ENCODE measurements at places on chromosomes 7 and 10.

GRCh38 chr10:46556515-46557318 is at the start of gene GPRIN2:
Gene GPRIN2, minus strand, starts transcription at chr10:46556658. Its CDS starts 5,922 bp downstream, at chr10:46550736.
- DNase-seq, result no peak

GRCh38 chr10:33506838-33507661 is 172.6 kb upstream of the NRP1 start:
- no peak for DNase-seq

GRCh38 chr7:30503274-30504212 is 1.1 kb downstream of the GGCT start:
- DNase-seq, result no peak

DNA sequence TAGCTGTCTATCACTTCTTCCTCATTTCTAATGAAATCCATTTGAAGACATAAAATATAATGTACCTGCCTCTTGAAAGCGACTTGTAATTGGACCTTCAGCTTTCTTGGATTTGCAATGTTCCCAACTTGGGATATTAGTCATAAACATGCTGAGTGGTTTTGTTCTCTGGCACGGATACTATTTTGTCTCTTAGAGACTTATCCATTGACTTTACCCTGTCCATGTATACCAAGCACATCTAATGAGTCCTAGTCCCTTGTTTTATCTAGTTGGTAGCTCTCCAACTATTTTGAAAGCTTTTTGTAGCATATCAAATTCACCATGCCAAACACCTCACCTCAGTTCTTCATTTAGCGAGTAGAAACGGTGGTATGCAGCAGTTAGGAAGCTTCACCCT is 18.9 kb downstream of the PLEKHS1 start:
- no peak for DNase-seq

GRCh38 chr10:6988654-6989053 is 408.6 kb upstream of the PRKCQ start:
- no peak for DNase-seq

DNA sequence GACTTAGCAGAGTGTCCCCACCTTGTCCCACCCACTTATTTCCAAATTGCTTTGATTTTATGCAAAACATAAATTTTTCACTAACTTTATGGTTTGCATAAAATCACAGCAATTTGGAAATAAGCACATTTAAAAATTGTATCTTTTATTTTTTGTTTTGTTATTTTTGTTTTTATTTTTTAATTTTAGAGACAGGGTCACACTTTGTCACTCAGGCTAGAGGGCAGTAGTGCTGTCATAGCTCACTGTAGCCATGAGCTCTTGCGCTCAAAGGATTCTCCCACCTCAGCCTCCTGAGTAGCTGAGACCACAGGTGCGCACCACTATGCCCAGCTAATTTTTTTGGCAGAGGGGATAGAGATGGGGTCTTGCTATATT is 43.2 kb downstream of the APBB1IP start:
- DNase-seq, result no peak

DNA sequence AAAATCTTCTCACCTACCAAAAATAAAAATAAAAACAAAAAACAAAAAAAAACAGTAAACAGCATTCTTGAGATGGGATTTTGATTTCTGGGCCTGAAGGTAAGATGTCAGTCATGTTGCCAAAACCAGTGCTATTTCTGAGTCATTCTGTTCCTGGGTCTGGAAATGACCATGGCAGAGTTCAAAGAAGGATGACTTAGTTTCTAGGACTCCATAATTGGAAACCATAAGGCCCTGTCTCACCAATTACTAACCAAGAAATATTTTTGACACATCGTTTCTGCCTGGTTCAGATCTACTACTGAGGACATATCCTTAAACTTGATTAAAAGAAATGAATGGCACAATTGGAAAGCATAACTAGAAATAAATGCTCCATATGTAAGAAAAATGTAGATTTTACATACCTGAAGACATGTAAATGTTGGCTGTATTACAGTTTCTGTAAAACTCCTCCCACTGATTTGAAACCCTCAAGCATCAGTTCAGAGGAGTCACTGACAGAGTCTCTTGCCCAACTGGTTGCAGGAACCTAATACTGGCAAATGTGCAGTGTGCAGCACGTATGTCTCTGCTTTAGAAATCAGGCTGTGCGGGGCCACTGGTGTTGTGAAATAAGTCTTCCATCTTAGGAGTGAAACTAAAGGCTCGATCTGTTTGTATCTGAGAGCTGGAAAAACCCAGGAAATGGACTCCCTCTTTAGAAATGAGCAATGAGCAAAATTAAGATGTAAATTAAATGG is 84.8 kb upstream of the EGR2 start:
- no peak for DNase-seq

- no peak for DNase-seq
Observed at GRCh38 chr7:41346878-41347277, 356.0 kb downstream of the INHBA start.

DNA sequence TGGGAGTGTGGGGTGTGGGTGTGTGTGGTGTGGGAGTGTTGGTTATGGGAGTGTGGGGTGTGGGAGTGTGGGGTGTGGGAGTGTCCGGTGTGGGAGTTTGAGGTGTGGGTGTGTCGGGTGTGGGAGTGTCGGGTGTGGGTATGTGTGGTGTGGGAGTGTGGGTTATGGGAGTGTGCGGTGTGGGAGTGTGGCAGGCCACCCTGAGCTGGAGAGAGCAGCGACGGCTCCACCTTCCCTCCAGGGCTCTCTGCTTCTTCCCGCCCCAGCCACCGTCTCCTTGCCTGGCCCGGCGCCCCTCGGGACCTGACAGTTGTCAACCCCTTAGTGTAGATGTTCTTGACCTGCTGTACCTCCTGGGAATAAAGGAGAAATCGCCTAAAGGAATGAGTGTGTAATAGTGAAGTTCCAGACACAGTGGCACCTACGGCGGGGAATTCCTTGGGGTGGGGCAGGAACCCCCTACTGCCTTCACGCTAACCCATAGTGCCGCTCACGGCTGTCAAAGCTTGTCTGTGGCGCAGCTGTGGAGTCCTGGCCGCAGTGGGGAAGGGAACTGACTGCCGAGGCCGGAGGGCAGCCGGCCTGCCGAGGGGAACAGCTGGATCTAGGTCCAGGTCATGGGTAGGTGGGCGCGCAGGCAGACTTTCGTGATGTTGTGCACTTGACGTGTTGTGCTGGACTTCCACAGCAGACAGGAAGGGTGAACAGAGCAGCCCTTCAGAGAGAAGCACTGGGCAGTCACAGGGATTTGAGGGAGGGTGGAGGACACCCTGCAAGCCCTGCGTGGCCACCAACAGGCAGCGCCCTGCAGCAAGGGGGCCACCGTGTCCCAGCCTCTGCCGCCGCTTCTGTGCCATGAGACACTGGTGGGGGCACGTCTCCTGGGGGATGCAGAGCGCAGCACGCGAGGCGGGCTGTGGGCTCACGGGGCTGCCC is 49.0 kb upstream of the EN2 start:
- no peak for DNase-seq

DNA sequence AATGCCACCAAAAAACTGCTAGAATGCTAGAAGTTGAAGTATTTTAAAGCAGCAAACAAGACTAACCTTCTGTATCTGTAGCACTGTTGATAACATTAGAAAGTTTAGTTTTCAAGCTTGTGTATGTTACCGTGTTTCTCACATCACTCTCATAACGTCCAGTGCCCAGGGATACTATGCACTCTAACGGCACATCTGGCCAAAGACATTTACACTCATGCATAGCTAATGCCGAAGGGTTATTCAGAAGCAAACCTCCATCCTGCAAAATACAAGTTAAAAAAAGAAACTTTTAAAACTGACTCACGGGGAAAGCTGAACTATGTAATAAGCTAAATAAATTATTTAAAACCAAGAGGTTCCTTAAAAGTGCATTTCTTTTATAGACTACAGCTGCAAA is 22.9 kb upstream of the NRCAM start:
- no peak for DNase-seq

- no peak for DNase-seq
Observed at GRCh38 chr10:116670706-116671105, 50.0 kb downstream of the PNLIPRP2 start.

DNA sequence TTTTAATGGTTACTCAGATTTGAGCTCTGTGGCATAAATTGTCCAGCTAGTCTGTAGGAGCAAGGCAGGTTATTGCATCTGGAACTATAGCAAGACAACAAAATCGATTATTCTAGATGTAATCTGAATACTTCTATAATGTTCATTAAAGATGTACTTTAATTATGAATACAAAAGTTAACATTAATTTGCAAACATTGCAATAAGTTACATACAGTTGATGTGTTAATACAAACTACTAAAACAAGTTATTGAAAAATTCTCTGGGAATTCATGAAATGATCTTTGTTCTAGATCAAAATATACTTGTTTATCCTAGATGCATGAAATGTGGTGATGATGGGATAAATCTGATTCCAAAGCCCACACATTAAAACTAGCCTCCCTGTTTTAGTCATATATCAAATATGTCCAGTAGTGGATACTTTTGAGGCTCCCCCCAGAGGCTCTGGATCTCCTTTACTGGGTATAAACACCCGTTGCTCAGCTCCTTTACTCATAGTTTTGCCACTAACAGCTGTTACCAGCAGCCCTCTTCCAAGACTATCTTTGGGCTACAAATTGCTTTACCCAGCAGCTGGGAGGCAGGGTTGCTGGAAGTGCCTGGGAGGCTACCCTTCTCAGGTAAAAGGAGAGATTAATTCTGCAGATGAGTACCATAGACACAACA is 78.1 kb downstream of the ARL4A start:
- no peak for DNase-seq

GRCh38 chr7:5367661-5368060 is 56.0 kb downstream of the TNRC18 start:
- no peak for DNase-seq

- DNase-seq, result no peak
Observed at GRCh38 chr10:78640796-78641636, 427.8 kb upstream of the ZMIZ1 start.

- DNase-seq, result no peak
Observed at GRCh38 chr10:43044961-43045621, 31.8 kb upstream of the RET start.

- no peak for DNase-seq
Observed at GRCh38 chr7:47796347-47796746, 151.9 kb downstream of the PKD1L1 start.

GRCh38 chr10:22345301-22346095 is at the start of gene SPAG6:
Gene SPAG6, plus strand, starts transcription at chr10:22345496. Its CDS starts 116 bp downstream, at chr10:22345612.
- no peak for DNase-seq

DNA sequence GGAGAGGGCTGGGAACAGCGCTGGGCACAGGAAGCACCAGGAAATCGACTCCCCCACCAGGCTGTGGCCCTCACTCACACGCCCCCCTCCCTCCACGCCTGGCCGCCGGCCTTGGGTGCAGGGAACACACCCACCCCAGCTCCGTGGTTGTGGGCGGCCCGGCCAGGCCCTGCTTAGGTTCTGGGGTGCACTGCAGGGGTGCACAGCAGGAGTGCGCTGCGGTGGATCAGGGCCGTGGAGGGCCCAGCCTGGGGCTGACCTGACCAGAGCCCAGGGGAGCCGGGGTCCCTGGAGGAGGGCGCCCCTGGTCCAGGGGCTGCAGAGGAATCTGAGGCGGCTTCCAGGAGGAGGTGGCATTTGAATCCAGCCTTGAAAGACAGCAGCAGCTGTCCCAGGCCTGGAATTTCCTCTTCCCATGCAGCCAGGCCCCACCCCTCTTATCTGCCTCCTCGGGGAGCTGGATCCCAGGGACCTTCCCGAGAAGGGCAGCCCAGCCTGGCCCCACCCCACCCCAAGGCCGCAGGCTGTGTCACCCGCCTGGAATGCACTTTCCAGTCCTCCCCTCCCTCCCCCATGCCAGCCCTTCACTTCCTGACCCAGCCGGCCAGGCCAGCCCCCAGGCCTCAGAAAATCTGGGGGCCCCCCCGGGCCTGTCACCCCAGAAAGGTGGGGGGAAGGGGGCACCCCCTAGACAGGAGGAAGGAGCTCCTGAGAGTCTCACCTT is 18.4 kb upstream of the PDGFA start:
- no peak for DNase-seq

DNA sequence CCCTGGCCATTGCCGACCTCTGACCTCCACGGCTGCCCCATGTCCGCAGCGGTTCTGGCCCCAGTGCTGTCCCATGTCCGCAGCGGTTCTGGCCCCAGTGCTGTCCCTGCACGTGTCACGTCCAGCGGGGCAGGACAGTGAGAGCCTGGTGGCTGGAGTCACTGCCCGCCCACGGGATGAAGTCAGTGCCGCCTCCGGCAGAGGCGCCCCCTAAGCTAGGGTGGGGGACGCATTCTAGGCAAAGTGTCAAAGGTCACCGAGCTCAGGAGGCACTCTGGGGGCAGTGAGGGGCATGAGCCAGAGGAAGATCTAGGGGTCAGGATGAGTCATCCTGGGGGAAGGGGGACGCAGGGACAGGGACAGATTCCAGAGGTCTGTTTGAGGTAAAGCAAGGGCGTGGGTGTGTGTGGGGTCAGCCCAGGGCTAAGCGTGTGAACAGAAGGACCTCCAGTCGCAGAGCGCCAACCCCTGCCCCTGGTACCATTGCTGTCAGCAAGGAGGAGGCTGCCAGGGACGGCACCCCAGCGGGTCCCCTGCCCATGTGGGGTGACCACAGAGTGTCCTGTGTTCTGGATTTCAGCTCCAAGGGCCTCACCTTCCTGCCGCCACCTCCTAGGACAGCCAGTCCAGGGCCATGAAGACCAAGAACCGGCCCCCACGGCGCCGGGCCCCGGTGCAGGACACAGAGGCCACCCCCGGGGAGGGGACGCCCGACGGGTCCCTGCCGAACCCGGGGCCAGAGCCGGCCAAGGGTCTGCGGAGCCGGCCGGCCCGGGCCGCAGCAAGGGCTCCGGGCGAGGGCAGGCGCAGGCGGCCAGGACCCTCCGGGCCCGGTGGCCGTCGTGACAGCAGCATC is 665 bp downstream of the BHLHA15 start:
- DNase-seq, result no peak

DNA sequence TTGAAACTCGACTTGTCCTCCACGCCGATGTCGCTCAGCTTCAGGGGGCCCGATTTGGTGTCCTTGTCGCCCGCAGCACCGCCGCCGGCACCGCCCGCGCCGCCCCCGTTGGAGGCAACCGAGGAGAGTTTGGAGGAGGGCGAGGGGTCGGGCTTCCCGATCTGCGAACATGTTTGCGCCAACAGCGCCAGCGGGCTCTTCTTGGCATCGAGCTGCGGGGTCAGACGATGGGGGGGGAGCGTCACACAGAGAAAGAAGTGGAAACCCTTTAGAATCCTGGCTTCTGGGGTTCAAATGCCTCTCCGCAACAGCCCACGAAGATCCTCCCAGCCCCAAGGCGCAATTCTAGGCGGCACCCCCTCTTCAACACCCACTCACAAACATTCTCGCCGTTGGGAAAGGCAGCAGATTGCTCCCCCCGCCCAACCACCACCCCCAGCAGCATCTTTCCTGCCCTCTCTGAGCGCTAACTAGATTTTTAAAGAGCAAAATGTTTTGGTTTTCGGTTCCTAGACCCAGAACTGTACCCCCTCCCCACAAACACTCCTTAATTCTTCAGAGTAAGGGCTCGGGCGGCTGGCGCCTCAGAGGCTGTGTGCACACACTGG is 1.3 kb downstream of the ZNF503 start:
- no peak for DNase-seq
